ENCODE measurements at places on chromosomes 1 and 21.

GRCh38 chr1:202934755-202935154 lies 7.7 kb upstream of the KLHL12 start:
- no peak for DNase-seq

DNA sequence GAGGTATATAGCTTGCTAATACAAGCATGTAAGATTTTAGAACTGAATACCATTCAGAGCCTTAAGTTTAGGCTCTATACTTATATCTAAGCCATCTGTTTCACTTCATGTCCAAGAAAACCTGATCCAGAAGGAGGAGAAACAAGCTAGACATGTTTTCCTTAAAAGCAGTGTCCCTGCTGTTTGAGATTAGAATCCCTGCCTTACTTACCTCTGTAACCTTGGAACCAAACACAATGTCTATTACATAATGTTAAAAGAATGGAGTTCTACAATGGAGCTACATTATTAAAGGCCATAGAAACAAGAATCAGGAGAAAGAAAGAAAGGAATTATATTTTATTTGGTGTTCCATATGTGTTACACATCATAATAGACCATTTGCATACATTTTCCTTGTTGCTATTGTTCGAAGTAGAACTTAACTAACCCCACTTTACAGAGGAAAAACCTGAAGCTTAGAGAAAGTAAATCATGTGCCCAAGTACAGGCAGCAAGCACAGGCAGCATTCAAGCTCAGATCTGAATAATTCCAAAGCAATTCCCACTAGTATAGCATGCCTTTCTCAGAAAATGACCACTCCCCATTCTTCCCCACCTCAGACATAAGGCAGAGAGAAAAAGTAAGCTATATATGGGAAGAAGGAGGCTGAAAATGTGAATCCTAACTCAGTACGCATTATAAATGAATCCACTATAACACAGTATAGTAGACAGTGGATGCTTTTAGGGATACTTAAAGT lies 380.1 kb upstream of the SPAG17 start:
- no peak for DNase-seq

GRCh38 chr1:185693654-185694053 lies 40.5 kb upstream of the HMCN1 start:
- DNase-seq: no peak

DNA sequence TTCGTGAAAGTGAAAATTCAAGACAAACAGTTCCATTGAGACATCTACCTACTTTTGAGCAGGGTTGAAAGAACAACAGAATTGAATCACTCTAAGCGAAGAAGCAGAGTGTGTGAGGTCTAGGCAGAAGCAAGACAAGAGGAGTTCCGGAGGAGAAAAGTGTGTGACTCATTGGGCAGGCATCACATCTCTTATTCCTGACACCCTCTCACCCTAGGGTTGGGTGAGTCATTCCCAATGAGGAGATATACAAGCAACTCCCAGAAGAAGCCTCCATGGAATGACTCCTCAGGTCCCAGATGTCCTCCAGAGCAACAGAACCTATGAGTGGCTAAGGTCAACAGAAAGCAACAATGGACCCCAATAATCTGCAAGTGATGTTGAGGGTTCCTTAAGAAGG lies 138.1 kb downstream of the TPR start:
- no peak for DNase-seq

- DNase-seq: no peak
Measured at GRCh38 chr1:232766241-232766890, 38.9 kb upstream of the MAP10 start.

DNA sequence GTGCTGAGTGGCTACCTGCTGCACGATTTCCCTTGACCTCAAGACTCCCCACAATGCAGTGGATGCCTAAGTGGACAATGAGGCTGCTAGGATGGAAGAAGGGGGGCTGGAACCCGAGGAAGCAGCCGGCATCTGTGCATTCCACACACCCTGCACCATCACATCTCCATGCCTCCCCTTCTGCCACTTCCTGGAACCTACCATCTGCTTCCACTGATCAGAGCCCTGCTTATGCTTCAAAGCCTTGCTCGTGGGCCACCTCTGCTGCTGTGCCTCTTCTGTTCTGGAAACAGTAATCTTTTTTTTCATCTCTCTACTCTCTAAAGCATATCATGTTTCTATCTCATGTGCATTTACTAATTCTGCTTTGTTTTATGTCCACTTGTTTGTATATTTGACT lies 66.2 kb upstream of the WDR26 start:
- DNase-seq: no peak

DNA sequence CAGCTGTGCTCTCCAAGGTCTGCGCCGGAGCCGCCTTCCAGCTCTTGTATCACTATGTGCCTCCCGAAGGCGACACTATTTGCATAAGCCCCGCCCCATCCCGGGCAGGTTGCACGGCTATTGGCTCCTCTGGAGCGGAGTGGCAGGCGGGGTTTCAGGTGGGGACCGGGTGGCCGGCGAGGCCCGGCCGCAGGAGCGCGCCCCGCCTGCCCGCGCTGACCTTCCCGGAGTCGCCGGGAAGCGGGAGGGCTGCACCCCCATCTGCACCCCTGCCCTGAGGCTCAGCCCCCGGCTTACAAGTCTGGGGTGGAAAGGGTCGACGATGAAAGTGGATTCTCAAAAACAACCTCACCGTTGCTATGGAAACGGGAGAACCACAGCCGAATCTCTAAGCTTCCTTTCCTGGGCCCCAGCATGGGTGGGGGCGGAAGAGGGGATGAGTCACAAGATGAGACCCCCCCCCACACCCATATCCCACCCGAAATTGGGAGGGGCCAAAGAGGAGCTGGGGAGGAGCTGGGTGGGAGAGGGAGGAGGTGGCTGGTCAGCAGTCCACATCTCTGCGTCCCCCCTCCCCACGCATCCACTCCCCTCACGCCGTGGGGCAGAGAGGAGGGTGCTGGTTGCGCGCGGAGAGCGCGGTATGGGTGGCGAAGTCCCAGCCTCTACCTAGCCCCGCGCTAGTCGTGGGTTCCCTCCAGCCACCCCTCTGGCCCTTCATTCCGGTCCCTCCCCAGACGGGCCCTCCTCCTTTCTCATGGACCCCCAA lies at the start of gene HPCAL4:
HPCAL4 (minus strand) TSS at position 51 of the 769 bp plus-strand sequence. CDS start 6,830 bp downstream, outside the sequence.
- DNase-seq: peak; percentile 61

- no peak for DNase-seq
Measured at GRCh38 chr21:38802050-38803026, 3.4 kb upstream of the ETS2 start.

GRCh38 chr1:153312570-153313186 lies at the start of gene PGLYRP3:
Gene PGLYRP3 (minus strand): TSS chr1:153312952. CDS start chr1:153310665, 2,287 bp downstream.
- no peak for DNase-seq

- DNase-seq: no peak
Measured at GRCh38 chr1:92398519-92398918, 88.2 kb downstream of the GFI1 start.

- DNase-seq: no peak
Measured at GRCh38 chr1:44609412-44609767, 64.9 kb downstream of the TMEM53 start.

- no peak for DNase-seq
Measured at GRCh38 chr1:93446837-93447451, 974 bp upstream of the FNBP1L start.

DNA sequence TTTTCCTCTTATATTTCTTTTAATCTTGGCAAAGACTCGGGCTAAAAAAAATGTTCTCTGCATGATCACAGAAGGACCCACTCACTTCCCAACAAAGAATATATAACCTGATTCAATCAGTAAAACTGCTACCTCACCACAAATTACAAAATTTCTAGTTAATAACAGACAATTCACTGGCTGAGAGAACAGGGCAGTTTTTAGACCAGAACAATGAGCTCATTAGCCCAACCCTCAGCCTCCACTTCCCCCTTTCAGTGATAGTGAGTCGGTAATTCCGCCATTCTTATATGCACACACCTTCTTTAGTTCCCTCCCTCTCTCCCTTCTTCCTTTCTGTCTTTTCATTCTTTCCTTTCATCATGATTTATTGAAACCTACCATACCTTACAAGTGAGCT lies 8.9 kb downstream of the SIPA1L2 start:
- DNase-seq: no peak

GRCh38 chr1:196278816-196279215 lies 329.4 kb downstream of the KCNT2 start:
- no peak for DNase-seq

DNA sequence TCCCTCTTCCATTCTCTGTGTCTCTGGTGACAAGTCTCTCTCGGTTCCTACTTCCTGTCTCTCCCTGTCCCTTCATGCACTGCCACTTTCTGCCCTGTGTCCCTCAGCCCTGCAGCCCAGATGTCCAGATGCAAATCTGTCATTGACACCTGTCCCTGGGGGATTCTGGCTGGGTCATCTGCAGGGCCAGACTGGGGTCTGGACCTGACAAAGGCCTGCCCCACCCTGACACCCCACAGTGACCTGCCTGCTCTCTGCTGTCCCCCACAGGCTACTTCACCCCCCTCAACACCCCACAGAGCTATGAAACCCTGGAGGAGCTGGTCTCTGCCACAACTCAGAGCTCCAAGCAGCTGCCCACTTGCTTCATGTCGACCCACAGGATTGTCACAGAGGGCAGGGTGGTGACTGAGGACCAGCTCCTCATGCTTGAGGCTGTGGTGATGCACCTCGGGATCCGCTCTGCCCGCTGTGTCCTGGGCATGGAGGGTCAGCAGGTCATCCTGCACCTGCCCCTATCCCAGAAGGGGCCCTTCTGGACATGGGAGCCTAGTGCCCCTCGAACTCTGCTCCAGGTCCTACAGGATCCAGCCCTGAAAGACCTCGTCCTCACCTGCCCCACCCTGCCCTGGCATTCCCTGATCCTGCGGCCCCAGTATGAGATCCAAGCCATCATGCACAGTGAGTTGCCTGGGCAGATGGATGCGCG lies 7.2 kb downstream of the THEMIS2 start:
- DNase-seq: no peak

DNA sequence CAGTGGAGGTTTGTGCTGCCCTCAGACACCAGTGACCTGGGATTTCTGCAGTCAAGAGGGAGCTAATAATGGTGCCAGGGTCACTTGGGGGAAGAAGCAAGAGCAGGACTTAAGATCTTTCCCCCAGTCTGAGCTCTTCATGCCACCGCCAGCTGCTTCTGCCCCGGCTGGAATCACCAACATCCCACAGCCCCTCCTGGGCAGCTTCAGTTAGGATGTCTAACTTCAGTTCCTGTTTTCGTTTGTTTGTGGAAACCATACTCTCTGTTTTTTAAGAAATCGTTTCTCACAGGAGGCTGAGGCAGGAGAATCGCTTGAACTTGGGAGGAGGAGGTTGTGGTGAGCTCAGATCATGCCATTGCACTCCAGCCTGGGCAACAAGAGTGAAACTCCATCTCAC lies 25.6 kb upstream of the PRDM2 start:
- DNase-seq: no peak

DNA sequence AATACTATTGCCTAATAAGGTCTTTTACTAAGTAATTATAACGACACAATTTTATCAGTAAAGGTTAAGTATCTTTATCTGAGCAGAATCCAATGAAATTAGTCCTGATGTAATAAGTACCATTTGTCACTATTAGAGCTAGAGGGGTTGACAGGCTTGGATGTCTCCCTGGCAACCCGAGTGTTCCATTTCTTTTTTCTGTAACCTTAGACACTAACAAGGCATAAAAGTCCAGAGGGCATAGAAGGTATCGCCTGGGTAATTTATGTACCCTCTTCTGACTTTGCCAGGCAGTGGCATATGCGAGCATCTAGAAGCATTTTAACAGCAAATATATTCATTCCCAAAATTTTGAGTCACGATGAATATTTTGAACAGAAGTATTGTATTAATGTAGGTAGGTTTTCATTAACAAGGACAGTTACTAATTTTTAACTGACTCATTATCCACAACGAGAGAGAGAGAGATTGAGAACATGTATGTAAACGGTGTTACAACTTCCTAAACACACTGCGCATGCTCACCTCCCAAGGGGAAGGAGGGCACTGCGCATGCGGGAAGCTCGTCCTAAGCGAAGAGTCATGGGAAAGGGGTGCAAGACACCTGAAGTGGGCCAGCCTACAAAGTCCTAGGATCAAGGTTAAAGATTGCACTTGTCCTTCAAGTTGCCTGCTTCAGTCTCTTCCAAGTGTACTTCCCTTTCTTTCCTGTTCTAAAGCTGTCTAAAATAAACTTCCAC lies 423.9 kb downstream of the DSCAM start:
- no peak for DNase-seq

GRCh38 chr1:7755448-7755847 lies 15.6 kb upstream of the VAMP3 start:
- no peak for DNase-seq

- DNase-seq: no peak
Measured at GRCh38 chr1:162498496-162498810, 835 bp downstream of the UHMK1 start.

DNA sequence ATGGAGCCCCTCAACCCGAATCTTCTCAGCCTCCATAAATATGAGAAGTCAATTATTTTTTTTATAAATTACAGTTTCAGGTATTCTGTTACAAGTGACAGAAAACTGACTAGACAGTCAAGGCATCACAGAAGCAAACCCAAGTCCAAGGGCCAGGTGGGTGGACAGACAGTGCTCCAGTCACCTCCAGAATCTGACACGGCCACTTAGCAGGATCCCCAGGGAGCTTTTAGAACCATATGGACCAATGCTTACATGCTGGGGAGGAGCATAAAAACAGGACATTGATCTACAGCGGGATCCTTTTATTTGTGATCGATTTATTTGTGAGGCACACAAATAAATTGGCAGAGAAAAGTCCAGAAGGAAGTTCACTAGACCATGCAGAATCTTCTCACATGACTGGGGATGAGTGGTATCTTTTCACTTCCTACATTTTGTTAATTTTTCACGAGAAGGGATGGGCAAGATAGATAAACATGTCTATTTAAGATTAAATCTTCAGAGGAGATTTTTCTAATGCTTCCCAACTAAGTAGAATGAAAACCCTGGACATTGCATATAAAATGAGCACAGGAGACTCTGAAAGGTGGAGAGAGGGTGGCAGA lies 15.0 kb downstream of the ZNF496 start:
- DNase-seq: no peak

DNA sequence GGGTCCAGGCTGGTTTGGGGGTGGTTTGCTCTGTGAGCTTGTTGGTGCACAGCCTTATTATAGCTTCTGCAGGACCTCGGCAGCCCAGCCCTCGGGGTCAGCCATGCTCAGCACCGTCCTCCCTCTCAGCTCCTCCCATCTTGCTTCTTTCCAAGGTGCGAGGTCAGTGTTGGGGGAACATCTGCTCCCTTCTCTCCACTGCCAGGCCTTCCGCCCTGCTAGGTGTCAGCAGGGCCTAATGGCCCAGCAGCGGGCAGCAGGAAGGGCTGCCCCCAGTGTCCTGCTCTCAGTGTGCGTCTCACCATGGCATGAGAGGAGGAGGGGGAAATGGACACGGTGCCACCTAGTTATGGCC lies 36.5 kb upstream of the LRRC3 start:
- no peak for DNase-seq
